ENCODE measurements at places on chromosomes 13 and 19.

DNA sequence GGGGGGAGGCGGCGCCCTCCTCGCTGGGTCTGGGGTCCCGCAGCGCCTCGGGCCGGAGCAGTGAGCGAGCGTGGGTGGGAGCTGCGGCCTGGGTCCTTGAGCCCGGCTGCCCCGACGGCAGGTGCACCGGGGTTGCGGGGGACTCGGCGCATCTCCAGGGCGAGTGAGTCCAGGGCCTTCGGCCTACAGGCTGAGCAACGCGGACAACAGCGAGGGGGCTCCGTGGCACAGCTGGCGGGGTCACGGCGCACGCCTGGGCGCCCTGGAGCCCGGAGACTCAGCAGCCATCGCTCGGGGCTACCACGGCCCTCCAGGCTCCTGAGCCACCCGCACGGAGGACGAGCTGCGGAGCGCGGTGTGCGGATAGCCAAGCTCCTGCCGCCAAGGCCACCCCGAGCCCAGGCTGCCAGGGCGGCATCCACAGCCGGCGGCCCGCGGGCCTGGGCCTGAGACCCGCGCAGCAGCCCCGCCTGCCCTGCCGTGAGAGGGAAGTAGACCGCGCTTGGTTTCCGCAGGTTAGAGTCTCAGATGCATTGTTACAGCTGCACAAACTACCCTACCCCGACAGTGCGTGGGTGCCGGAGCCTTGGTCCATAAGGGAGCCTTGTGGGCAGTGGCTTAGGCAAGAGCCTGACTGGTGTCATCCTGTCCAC, 253.9 kb upstream of the SGCG start:
- peak; percentile 63 for DNase-seq

GRCh38 chr19:13705928-13706447, 58.3 kb upstream of the MRI1 start:
- no peak for DNase-seq

DNA sequence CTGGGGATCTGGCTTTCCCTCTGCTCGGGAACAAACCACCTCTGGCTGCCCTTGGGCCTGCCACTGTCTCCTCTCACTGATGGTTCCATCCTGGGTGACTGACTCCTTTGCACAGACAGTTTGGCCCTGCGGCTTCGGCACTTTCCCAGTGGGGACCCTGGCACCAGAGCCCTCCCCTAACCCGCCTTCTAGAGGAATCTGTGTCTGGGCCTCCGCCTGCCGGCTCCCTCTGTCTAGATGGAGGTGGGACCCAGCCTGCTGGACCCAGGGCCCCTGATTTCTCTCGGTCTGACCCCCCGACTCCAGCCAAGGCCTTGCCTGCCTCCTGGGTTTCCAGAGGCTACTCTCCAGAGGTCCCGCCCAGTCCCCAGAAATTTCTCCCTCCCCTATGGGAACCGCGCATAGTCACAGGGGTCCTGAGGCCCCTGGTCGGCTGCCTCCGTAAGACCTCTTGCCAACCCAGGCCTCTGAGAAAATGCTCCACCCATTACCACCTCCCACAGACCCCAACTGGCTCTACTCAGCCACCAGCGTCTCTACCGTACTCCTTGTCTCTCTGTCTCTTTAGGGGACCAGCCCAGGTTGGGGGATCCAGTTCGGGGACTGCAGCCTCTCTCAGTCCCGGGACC, 2.7 kb downstream of the CCDC106 start:
- DNase-seq = no peak

DNA sequence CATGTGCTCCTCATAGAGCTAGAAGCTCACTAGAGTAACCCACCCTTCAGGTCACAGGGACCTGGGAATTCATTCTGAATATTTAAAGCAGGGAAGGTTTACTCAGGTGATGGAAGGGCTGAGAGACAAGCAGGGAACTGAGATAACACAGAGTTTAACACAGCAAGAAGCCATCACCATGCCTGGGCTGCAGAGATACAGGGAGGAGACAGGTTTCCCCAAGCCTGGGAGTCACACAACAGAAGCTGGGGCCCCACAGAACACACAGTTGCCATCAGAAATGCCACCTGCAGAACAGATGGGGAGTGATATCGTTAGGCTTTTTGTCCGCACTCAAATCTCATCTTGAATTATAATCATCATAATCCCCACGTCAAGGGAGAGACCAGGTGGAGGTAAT, 7.9 kb upstream of the CYSLTR2 start:
- DNase-seq = no peak

DNA sequence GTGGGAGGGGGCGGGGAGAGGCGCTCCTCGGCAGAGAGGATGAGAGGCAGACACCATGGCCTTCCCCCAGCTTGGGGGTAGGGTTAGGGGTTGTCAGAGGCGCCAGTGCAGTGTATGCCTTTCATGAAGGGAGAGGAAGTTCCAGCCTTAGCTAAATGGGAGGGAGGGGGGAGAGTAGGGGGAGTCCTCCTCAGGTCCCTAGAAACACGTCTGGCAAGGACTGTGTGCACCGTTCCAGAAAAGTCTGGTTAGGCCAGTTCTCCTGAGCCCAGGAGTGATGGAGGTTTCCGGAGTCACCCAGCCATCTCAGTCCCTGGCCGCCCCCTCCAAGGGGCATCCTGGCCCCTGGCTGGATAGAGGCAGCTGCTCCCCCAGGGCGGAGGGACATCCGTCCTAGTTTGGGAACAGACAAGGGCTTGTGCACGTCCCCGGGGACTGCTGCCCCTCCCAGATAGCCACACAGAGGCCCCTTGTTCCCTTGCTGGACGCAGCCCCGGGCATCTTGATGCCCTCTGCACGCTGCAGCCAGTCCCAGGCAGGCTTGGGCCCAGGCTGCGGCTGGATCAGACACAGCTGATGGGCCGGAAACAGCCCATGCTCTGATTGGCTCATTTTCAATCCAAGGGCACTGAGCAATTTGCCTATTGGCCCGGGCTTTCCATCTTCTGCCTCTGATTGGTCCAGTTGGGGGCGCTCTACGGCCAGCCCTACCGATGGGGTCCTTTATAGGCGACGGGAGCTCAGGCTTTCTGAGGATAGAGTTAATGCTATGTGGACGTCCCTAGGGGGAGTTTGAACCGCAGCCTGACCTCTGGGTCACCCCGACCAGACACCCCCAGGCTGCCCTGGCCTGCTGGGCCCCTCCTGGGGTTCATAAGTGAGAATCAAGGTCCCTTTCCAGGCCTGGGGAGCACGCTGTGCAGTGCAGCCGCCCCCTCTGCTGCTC, 3.8 kb downstream of the S1PR2 start:
- DNase-seq = peak; percentile 71

DNA sequence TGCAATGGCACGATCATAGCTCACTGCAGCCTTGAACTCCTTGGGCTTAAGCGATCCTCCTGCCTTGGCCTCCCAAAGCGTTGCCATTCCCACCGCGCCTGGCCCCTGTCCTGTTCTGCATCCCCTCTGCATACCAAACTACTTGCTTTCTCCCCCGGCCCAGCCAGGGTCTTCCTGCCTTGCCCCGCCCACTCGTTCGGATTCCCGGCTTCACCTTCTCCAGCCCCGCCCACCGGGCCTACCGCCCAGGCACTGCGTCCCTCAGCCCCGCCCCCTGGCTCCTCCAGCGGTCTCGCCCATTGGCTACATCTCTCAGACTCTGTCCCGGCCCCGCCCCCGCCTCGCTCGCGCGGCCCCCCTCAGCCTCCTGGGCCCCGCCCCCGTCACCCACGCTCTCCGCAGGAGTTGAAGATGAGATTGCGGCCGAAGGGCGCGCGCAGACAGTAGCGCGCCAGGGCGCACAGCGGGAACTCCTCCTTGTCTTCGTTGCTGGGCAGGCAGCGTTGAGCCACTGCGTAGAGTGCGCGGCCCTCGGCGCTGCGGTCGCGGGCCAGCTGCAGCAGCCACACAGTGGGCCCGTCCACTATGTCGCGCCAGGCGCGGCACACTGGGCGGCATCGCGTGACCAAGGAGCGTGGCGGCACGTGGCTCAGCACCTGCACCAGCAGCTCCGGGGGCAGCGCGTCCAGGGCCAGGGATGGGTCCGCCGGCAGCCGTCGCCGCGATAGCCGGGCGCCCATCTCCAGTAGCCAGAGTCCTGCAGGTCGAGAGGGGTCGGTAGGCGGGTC, 19.0 kb downstream of the MRPS12 start:
- DNase-seq = peak; percentile 98

- DNase-seq = no peak
Observed at GRCh38 chr13:98992355-98992754, 14.5 kb upstream of the DOCK9 start.

- no peak for DNase-seq
Observed at GRCh38 chr13:65314008-65314407, 1916.1 kb downstream of the PCDH9 start.

- peak; percentile 68 for DNase-seq
Observed at GRCh38 chr13:102799426-102800144, 666 bp downstream of the BIVM start.

DNA sequence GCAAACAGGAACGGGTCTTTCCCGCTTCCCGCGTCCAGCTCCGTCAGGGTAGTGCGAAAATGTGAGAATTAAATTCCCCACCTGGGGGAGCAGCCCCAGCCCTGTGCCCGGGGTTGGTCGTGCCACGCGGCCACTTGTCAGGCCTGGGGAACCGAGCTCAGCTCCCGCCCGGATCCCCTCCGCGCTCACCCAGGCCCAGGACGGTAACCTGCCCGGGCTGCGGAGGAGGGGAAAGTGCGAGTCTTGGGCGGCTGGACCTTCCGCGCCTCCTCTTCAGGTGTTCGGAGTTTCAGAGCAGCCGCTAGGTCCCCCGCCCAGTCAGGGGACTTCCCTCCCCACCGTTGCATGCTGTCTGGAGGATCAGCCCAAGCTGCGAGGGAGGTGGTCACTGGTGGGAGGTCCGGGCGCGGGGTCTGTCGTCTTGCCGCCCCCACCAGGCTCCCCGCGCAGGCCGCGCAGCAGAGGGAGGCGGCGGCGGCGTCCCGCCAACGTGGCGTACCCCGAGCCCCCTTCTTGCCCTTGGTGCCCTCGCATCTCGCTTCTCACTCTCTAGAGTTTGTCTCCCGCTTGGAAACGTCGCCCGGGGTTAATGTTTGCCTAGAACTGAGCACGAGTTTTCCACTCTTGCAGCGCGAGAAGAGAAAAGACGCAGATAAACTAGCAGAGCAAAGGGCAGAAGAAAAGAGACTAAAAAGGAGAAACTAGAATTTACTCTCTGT, 8.1 kb downstream of the URAD start:
- DNase-seq = no peak

- no peak for DNase-seq
Observed at GRCh38 chr13:45472171-45472705, 7.5 kb downstream of the COG3 start.

DNA sequence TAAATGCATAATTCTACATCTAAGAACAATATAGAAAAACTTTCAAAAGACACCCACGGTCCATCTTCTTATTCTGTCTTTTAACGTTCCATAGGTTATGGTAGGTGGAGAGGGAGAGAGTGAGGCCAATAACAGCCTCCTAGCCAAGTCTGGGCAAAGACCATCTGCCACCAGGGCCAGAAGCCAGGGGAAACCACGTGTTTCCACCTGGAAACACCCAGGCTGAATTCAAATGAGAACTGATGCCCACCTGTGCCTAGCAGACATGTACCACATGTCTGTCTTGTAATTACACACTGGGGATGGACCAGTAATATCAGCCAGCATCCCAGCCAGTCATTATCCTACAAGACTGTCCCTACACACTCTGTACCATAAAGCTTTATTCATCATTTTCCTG, 1573.1 kb downstream of the EFNB2 start:
- DNase-seq = no peak

DNA sequence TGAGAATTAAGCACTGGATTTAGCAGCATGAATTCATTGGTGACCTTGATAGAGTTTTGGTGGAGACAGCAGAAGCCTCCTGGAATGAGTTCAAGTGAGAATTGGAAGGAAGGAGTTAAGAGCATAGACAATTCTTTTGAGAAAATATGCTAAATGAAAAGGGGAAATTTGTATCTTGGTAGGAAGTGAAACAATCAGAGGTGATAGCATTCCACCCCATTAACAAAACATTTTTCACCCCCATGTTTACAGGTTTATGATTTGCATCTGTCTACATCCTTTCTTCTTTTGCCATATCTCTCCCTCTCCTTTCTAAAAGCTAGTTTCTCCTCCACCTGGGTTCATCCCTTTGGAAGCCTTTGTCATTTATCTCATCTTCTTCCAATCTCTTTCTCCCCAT, 27.5 kb downstream of the LNX2 start:
- no peak for DNase-seq

DNA sequence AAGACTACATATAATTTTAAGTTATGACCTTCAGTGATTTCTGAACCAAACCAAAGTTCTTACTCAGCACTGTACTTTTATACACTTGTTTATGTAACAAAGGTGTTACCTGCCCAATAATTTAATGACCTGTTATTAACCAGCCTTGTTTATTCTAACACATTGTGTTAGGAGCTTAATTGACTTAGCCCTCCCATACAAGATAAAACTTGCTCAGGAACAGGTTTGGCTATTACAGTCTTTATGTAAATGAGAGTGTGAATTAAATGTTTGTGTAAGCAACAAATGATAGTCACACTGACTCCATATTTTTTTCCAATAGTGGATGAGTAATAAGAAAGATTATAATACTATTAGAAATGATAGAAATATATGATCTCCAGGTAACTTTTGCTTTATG, 51.8 kb upstream of the MYCBP2 start:
- no peak for DNase-seq

GRCh38 chr13:112642090-112642460, 47.8 kb upstream of the ATP11A start:
- DNase-seq = no peak

DNA sequence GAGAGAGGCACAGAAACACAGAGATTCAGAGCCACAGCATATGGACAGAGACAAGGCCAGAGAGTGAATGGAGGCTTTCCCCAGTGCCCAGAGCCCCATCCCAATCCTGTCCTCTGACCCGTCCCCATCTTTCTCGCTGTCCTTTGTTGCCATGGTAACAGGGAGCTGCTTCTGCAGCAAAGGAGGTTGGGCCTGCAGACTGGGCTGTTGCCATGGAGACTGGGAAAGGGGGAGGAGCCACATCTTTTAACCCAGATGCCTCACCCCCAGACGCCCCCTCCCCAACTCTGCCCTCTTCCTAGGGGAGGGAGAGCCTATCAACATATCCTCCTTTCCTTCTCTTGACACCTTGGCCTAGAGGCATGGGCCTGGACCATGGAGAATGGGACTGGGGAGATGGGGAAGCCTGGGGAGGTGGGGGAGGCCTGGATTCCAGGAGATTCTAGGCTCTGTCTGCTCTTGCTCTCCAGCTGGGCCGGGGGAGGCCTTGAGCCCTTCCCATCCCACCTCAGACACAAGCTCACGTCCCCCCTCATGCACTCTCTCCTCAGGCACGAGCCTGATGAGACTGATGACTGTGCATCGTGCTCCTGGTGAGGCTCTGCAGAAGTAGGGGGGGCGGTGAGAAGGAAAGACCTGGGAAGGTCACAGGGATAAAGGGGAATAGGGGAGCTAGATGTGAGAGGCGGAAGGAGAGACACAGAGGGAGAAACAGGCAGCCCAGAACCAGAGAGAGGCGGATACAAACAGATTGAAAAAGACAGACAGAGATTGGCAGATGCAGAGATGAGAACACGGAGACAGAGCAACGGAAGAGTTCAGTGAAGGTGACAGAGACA, 2.1 kb upstream of the ATP1A3 start:
- DNase-seq = peak; percentile 73

GRCh38 chr13:30234619-30235162, 72.7 kb downstream of the KATNAL1 start:
- DNase-seq = no peak

All from ecto neural progenitor cell (in vitro differentiated cells).